ENCODE measurements at places on chromosomes 1 and 21.

DNA sequence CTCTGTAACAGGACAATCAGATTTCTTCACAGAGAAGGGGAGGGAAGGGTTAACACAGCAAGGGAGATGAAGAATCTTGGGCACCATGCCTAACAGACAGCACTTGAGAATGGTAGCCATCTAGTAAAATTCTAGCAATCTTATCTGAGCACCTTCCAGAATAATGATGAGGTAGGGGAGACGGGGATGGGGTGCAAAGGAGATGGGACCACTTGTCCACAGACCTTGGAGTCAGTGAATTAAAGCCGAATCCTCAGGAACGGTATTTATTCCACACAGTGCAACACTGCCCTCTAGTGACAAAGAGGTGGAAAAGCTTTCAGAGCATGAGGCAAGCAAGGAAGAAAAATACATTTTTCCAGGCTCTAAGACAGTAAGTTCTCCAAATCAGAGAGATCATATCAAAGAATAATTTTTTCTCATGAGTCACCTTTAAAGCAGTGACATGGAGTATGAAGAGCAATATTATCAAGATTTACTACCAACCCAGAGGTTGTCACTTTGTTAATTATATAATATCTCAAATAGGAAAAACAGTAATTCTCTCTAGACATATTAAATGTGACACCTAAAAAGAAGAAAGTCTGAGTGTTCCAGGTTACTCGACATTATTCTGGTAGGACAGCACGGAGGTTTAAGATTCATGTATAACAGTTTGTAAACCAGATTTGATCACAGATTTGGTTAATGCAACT lies 43.3 kb upstream of the LPAR3 start:
- H3K27ac ChIP-seq: no peak overlapping the region
- H3K4me3 ChIP-seq: no peak overlapping the region
- no peaks in the 10 kb centered on the region for H3K36me3 ChIP-seq
- no peaks in the 10 kb centered on the region for H3K27me3 ChIP-seq

DNA sequence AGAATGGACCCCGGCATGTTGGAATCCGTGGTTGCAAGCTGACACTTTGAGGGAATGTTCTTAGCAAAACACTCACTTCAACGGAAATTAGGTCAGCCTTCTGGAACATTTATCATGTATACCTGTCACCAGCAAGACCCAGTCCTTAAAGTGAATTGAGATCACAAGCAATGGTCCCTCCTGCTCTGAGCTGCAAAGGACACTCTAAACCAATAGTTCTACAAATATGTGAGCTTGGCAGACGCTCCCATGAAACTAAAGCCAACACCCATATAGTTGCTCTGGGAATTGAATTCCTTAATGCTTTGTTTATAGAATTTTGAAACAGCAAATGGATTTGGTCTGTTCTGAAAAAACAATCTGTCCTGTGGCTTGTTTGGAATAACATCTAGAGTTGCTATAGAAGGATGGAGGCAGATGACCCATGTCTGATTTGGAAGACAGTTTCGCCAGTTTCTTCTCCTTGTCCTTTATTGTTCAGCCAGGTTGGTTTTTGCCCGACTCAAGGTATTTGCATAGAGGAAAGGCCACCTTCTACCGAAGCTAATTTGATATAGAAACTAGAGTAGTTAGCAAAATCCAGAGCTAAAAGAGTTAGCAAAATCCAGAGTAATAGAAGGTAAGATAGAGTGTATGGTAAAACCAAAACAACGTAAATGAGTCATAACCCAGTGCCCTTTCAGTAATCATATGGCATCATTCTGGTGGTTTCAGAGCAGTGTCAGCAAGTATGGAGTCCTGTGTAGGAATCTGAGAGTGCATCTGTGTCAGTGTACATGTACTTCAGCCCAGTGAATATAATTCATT lies 236.2 kb downstream of the NFIA start:
- H3K27ac ChIP-seq: peak overlapping the region; percentile 83
- peaks cover 20% of the 10 kb centered on the region for H3K4me1 ChIP-seq
- no peak overlapping the region for H3K4me3 ChIP-seq
- H3K27me3 ChIP-seq: peaks cover 3% of the 10 kb centered on the region

- H3K4me1 ChIP-seq: peaks cover 43% of the 10 kb centered on the region
- H3K36me3 ChIP-seq: peaks cover under 1% of the 10 kb centered on the region
- H3K27me3 ChIP-seq: no peaks in the 10 kb centered on the region
Observed at GRCh38 chr1:23124259-23125026, 44.2 kb downstream of the LUZP1 start.

DNA sequence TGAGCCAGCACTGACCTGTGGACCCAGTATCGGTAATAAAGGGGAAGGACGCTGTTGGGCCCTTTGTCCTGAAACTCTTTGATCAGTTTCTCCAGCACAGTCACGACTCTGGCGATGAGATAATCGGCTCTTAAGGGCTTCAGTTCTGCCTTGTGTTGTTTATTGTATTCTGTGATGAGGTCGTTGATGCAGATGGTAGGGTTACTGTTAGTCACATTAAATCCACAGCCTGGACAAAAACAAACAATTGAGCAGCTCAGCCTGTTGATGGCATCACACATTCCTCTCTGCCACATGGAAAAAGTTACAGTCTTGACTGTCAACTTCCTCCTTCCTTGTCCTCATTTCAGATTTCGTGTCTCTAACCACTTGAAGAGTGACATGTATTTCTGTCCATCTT lies 57.6 kb downstream of the SIM2 start:
- H3K4me1 ChIP-seq: no peaks in the 10 kb centered on the region
- no peak overlapping the region for H3K27ac ChIP-seq
- peaks cover 13% of the 10 kb centered on the region for H3K36me3 ChIP-seq
- no peak for DNase-seq

DNA sequence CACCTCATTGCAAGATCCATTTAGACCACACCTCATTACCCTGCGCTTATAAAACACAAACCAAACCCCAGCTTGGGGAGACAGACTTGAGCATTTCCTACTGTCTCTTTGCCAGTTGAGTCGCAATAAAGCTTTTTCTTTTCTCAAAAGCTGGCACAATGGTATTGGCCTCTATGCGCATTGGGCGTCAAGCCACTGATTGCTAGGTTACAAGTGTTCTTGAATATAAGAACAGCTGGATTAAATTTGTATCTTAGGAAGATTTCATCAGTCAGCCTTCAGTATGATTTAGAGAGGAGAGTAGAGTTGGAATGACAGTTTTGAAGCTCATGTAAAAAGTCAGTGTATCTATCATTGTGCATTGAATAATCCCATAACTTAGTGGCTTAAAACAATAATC lies 84.9 kb upstream of the RAB4A start:
- H3K4me3 ChIP-seq: no peak overlapping the region
- H3K27me3 ChIP-seq: no peaks in the 10 kb centered on the region
- peaks cover 12% of the 10 kb centered on the region for H3K4me1 ChIP-seq
- no peak for DNase-seq
- no peaks in the 10 kb centered on the region for H3K36me3 ChIP-seq
- no peak overlapping the region for H3K27ac ChIP-seq

GRCh38 chr21:39804240-39804639 lies 59.3 kb downstream of the IGSF5 start:
- H3K27ac ChIP-seq: no peak overlapping the region
- no peak overlapping the region for H3K4me3 ChIP-seq
- H3K27me3 ChIP-seq: no peaks in the 10 kb centered on the region
- no peak for DNase-seq
- H3K36me3 ChIP-seq: no peaks in the 10 kb centered on the region
- no peaks in the 10 kb centered on the region for H3K4me1 ChIP-seq

DNA sequence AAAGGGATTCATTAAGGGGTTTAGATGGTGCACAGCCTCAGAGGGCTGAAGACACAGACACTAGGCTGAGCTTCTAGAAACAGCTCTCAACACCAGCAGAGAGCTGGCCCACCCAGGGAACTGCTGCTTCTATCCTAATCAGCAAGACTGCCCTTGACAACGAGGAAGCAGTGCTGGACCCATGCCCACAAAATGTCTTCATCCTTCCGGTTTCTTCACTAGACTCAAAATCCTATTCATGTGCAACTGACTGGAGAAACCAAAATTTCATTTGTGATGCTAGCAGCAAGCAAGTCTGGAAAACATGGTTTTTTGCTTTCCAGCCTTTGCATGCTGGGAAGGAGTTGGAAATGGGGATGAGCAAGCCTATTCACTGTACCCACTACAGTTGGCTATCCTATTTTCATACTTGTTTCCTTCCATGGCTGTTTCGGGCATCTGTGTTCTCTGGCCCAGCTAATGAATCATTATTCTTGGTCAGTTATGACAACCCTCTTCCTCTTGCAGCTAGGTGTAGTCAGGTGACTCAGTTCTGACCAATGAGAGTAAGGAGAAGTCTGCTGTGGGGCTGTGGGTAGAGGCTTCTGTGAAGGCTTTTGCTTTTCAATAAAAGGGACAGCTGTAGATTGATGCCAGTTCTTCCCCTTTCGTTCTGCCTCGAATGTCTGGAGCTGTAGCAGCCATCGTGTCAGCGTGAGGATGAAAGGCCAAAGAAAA lies 14.6 kb upstream of the TMEM61 start:
- H3K4me1 ChIP-seq: peaks cover 5% of the 10 kb centered on the region
- H3K36me3 ChIP-seq: no peaks in the 10 kb centered on the region
- no peak overlapping the region for H3K27ac ChIP-seq

- H3K4me3 ChIP-seq: no peak overlapping the region
- peaks cover 11% of the 10 kb centered on the region for H3K4me1 ChIP-seq
- no peak for DNase-seq
- no peak overlapping the region for H3K27ac ChIP-seq
- H3K27me3 ChIP-seq: peaks cover 38% of the 10 kb centered on the region
- no peaks in the 10 kb centered on the region for H3K36me3 ChIP-seq
Observed at GRCh38 chr1:41364442-41365319, 3.4 kb downstream of the FOXO6 start.

GRCh38 chr1:176789571-176790090 lies 326.7 kb downstream of the PAPPA2 start:
- H3K36me3 ChIP-seq: no peaks in the 10 kb centered on the region
- no peak overlapping the region for H3K4me3 ChIP-seq

DNA sequence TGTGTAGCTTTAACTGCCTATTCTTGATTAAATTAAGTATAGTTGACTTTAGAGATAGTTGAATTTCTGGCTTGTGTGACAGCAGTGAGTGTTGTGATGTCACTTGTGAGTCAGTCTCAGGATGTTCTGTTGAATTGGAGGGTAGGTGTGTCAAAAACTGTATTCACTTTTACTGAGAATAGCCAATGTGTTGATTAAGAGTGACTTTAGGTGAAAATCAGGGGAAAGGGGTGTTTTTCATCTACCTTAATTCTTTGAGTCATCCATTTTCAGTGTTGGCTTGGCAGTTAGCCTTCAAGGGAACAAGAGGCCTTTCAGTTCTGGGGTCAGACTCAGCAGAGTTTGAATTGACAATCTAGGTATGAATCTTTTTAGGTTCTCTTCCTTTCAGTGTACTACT lies 75.9 kb downstream of the CDC14A start:
- H3K27ac ChIP-seq: no peak overlapping the region
- H3K4me1 ChIP-seq: peaks cover 34% of the 10 kb centered on the region
- H3K27me3 ChIP-seq: no peaks in the 10 kb centered on the region
- H3K4me3 ChIP-seq: no peak overlapping the region
- peaks cover 48% of the 10 kb centered on the region for H3K36me3 ChIP-seq
- DNase-seq: no peak

- H3K27me3 ChIP-seq: peaks cover 41% of the 10 kb centered on the region
- DNase-seq: no peak
- no peak overlapping the region for H3K27ac ChIP-seq
- H3K4me3 ChIP-seq: no peak overlapping the region
Observed at GRCh38 chr1:67843331-67843730, 10.1 kb upstream of the GNG12 start.

GRCh38 chr1:6898974-6899539 lies 113.8 kb downstream of the CAMTA1 start:
- no peak overlapping the region for H3K4me3 ChIP-seq
- peaks cover 5% of the 10 kb centered on the region for H3K4me1 ChIP-seq
- peaks cover 3% of the 10 kb centered on the region for H3K36me3 ChIP-seq
- no peak for DNase-seq
- no peak overlapping the region for H3K27ac ChIP-seq

- H3K4me3 ChIP-seq: no peak overlapping the region
- H3K27ac ChIP-seq: no peak overlapping the region
- DNase-seq: no peak
Observed at GRCh38 chr1:160413716-160414115, 13.4 kb downstream of the VANGL2 start.

- H3K4me1 ChIP-seq: peaks cover 28% of the 10 kb centered on the region
- no peak overlapping the region for H3K4me3 ChIP-seq
- no peaks in the 10 kb centered on the region for H3K36me3 ChIP-seq
- no peak for DNase-seq
- no peak overlapping the region for H3K27ac ChIP-seq
Observed at GRCh38 chr1:228830185-228830953, 95.1 kb downstream of the RHOU start.

DNA sequence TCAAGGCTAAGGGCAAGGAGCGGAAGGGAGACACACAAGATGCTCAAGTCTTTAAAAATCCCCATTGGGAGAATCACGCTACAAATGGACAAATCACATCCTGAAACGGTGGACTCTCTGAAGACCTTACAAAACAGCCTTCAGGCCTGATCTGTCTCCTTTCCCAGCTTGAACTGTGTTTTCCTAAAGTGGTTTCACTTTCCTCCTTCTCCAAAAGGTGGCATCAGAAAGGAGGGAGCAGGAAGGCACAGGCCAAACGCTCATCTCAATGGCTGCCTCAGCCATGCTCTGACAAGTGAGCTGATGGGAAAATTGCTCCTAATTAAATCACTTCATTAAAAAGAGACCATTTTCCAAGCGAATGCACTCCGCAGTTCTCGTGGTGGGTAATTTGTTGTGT lies 47.7 kb downstream of the UTP25 start:
- H3K4me1 ChIP-seq: no peaks in the 10 kb centered on the region
- peaks cover 36% of the 10 kb centered on the region for H3K27me3 ChIP-seq
- no peak for DNase-seq
- no peaks in the 10 kb centered on the region for H3K36me3 ChIP-seq

DNA sequence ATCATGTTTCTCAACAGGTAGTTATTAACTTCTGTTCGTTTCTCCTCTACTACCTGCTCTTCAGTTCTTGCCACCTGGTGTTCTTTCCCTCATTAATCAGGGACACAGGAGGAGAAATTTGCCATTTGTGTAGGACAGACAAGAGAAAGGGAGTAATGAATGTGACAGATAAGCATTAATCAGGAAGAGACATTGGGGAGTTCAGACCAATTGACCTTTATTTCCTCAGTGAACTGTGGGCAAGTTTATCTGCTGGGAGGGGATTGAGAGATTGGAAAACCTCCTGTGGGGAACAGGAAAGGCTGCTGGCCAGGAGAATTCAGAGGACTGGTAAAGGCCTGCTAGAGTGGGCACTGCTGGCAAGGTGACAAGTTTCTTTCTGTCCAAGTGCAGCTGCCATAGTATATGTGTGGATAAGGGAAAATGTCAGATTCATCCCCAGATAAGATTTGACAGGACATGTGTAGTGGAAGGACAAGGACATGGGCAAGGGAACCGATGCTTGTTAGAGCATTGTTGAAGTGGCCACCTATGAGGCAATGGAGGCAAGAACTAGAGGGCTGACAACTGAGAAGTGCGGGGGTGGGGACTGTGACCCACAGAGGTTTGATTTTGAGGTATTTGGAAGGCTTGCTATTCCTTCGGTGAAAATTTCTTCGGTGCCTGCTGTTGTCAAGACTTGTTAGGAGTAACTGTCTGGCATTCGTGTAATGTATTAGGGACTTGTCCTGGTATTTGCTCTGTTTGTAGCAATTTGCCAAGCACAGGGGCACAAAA lies 12.6 kb downstream of the SZT2 start:
- H3K36me3 ChIP-seq: peaks cover 13% of the 10 kb centered on the region
- H3K4me3 ChIP-seq: no peak overlapping the region
- H3K27ac ChIP-seq: no peak overlapping the region
- peaks cover 5% of the 10 kb centered on the region for H3K4me1 ChIP-seq
- H3K27me3 ChIP-seq: no peaks in the 10 kb centered on the region
